ENCODE measurements at places on chromosomes 1 and 21.

GRCh38 chr1:183032122-183032921 is 9.1 kb downstream of the LAMC1 start:
- DNase-seq: peak; percentile 44

DNA sequence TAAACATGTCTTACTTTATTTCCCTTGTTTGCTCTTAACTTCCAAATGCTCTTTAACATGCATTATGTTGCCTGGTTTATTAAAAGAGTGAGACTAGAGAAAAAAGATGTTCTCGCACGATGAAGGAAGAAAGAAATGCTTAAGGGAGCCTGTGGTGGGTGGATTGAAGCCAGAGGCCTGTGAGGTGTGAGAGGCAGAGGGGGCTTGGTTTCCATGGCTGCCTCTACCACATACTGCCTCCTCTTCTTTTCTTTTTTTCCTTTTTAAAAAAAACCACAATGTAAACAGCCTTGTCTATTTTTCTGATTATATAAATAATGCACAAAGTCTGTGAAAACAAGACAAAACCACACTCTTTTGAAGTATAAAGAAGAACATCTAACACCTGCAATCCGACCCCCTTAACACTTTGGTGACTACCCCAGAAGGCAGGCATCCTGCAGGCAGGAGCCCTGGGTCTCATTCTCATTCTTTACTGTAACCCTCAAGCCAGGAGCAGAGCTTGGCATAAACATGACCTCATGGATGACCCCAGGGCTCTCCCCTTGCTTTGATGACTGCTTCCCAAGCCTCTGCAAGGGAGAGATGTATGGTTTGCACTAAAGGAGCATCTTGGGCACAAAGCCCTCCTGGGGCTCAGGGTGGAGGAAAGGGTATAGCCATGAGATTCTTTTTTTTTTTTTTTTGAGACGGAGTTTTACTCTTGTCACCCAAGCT is 10.1 kb upstream of the PARP1 start:
- no peak for DNase-seq

- no peak for DNase-seq
These were observed 370.5 kb upstream of the PBX1 start for GRCh38 chr1:164188497-164188896.

- peak; percentile 85 for DNase-seq
These were observed 1.9 kb downstream of the S100A11 start for GRCh38 chr1:152034654-152035538.

DNA sequence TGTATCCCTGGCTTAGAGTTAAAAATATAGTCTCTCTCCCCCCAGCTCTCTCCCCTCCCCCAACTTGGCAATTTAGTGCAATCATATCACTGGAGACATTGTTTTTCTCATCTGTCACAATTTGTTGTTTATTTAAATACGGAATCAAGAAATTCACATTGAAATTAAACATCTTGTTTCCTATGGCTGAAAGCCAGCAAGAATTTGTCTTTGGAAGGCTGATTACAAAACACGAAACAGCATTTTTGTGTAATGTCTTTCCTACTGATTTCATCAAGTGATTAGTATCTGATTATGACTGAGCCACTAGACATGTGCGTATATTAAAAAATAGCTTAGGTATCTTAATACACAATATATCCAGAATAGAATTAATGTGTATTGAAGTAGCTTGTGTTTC is 119.7 kb downstream of the LYPLAL1 start:
- DNase-seq: no peak

- DNase-seq: no peak
These were observed 137.2 kb upstream of the POU3F1 start for GRCh38 chr1:38183747-38184146.

GRCh38 chr1:226494092-226494609 is 54.4 kb upstream of the STUM start:
- no peak for DNase-seq

DNA sequence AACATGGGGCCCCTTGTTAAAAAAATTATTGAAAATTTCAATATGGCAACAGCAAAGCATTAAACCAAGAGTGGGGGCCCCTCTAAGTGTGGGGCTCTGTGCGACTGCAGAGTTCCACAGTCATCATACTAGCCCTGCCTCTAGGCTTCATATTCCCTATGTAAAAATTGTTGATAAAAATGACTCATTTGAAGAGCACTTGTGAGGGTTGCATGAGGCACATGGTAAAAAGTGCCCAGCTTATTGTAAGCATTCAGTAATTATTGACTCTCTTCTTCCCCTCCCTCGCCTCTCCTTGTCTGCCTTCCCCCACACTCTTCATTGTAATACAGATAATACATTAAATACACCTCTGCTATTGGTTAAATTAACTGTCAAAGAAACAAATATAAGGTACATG is 86.7 kb upstream of the PTBP2 start:
- DNase-seq: no peak

DNA sequence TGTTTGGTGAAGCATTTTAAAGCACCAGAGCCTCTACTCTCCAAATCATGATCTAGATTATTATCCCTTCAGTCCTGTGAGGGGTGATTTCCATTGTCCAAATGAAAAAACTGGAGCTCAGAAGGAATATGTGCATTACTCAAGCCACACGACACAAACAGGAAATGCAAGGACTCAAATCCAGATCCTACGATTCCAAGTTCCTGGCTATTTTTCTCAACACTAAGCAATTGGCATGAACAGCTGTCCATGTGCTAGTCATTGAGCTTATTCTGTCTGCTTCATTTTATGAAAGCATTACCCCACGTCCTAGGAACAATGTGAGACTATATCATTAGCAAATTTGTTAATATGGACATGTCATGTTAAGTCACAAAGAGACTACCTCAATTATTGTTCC is 273.1 kb upstream of the LYPLAL1 start:
- no peak for DNase-seq

- no peak for DNase-seq
These were observed 243.0 kb upstream of the PROX1 start for GRCh38 chr1:213744780-213745179.

GRCh38 chr1:161364332-161364731 is 3.3 kb downstream of the CFAP126 start:
- DNase-seq: no peak

DNA sequence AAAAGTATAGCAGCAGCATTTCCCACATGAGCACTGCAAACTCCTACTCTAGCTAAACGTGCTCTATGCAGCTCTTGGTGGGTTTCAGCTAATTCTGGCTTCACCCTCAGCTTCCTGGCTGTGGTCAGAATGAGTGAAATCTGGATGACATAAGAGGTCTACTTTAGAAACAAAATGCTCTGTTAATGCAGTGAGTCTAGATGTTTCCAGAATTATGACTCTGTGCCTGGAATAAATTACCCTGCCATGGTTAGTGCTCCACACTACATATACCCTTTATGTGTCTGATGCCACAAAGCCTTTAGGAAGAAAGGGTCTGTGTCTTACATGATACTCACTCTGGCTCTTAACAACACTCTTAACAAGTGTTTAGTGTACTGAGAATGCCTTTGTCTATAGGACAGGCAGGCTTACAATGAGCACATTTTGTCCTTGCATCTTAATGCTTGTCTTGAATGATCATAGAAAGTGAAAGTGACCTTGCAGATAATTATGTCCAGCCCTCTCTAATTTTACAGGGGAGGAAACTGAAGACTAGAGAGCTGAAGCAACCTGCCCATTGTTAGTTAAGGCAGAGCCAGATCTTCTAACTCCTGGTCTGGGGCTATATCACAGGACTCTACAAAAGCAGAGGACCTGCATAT is 9.2 kb downstream of the S100A10 start:
- DNase-seq: peak; percentile 59

DNA sequence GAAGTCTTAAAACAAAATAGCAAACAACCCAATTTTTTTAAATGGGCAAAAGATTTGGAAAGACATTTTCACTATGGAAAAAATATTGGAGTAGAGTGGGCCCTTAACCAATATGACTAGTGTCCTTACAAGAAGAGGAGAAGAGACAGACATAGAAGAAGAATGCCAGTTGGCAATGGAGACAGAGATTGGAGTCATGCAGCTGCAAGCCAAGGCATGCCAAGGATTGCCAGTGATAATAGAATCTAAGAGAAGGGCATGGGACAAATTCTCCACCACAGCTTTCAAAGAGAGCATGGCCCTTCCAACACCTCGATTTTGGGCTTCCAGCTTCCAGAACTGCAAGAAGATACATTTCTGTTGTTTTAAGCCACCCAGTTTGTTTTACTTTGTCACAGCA is 92.7 kb downstream of the RGS2 start:
- no peak for DNase-seq

DNA sequence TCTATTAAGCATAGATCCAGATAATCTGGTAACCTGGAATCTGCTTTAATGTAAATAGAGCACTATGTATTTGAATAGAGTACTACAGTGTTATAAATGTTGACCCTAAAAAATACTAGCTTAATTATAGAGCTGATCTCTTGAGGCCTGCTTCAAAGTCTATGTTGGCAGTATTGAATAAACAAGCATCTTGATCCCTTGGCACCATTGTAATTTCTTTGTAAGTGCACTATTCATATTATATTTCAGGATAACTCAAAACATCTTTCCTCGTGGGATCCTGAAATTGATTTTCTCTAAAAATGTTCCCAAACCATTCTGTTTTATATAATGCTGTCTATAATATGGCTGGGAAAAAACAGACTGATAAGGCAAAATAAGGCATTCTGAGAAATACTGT is 10.8 kb downstream of the CTTNBP2NL start:
- DNase-seq: no peak

DNA sequence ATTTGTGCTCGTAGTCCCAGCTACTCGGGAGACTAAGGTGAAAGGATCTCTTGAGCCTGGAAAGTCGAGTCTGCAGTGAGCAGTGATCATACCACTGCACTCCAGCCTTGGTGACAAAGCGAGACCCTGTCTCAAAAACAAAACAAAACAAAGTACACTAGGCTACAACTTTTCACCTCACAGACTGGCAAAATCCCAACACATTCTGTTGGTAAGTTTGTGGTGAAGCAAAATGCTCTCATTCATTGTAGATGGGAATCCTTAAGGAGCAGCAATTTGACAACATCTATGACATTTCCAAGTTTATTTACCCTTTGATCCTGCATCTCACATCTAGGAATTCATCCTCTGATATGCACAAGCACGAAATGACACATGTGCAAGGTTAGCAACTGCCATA is 20.2 kb upstream of the SLC1A7 start:
- no peak for DNase-seq

- no peak for DNase-seq
These were observed 65.8 kb downstream of the RHOU start for GRCh38 chr1:228801068-228801467.

DNA sequence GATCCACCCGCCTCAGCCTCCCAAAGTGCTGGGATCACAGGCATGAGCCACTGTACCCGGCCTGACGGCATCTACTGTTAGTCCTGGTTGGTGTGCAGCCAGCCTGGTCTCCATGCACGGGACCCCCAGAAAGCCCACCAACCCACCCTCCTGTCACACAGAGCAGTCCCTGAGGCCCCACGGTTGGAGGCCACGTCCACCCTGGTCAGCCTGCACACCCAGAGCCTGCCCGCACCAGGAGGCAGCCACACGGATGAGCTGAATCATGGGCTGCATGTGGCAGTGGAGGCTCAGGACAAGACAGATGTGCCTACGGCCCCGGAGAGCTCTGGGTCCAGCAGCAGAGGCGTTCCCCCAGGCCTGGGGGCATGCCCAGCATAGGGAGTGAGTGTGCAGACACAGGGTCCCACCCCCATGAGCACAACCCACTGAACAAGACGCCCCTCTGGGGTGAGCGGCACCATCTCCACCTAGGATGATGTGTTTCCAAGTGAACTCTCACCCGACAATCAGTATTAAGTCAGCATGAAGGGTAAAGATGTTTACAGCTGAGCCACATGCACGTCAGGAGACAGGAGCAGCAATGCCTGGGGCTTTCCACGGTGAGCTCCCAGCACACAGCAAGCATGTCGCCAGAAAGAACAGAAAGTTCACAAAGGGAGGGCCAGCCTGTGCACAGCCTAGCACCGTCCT is 102.1 kb downstream of the WDR4 start:
- DNase-seq: no peak

GRCh38 chr1:37620707-37621106 is 14.0 kb downstream of the RSPO1 start:
- no peak for DNase-seq

- DNase-seq: peak; percentile 41
These were observed 20.6 kb downstream of the CCDC190 start for GRCh38 chr1:162840250-162840839.

DNA sequence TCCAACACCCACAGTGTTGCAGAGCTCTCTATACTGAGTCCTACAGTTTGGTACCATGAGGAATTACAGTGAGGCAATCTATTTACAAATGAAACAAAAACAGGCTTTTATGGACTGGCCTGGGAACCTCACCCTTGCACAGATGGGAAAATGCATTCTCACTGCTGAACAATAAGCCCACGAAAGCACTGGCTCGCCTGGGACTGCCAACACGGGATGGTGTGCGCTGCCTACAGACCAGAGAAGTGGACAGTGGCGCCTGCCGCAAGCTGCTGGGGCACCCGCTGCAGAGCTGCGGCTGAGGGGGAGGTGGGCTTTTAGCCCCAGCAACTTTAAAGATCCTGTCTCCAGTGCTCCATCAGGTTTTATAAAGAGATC is 28.5 kb upstream of the ABCG1 start:
- no peak for DNase-seq

- no peak for DNase-seq
These were observed 50.3 kb downstream of the S100B start for GRCh38 chr21:46554431-46555224.

DNA sequence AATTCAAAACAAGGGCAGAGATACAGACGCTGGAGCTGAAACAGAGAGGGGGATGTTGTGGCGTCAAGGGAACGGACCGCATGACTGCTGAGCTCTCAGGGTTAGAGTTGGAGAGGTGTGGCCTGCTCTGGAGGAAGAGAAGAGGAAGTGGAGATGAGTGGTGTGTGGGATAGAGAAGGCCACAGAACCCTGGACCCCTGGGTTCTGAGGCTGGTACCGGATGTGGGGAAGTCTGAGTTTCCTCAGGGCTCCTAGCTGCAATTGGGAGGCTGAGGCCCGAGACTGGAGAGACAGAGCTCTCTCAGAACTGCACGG is 1.8 kb downstream of the BCAN start:
- no peak for DNase-seq

All from RPMI7951 (cell line).